Non-pigmented ciliary epithelial cell (primary cell): ENCODE measurements at places on chromosomes 13 and 19.

GRCh38 chr13:95367309-95367843, 66.1 kb upstream of the ABCC4 start:
- no peak for DNase-seq

- DNase-seq: no peak
Observed at GRCh38 chr19:5959260-5960004, 18.5 kb downstream of the RANBP3 start.

DNA sequence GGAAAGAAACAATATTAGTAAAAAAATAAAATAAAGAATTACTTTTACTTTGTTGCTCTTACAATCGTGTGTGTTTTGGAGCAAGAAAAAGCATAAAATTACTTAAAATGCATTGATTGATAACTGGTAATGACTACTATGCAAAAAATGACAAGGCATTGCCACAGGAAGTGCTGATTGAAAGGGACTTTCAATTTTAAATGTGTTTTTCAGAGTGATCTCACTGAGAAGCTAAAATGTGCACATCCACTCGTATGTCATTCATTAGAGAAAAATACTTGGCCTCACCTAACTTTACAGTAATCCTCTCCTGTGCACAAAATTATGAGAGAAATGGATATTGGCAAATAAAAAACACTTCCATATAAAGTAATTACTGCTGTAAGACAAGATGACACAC, 934.9 kb downstream of the SLITRK6 start:
- no peak for DNase-seq

DNA sequence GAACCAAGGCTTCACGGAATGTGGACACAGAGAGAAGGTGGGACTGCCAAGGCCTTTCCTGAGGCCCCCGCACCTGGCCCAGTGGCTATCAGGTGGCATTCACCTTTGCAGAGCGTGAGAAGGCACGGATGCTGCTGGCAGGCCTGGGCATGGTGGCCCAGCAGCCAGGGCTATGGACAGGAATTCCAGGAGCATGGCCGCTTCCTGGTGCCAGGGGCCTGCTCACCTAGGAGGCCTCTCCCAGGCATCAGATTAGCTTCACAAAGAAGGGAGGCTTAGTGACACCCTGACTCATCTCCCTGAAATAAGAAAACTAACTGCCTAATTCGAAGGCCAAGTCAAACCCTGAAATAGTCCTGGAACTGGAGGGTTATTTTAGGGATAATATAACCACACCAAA, 155.8 kb downstream of the TEX29 start:
- no peak for DNase-seq

DNA sequence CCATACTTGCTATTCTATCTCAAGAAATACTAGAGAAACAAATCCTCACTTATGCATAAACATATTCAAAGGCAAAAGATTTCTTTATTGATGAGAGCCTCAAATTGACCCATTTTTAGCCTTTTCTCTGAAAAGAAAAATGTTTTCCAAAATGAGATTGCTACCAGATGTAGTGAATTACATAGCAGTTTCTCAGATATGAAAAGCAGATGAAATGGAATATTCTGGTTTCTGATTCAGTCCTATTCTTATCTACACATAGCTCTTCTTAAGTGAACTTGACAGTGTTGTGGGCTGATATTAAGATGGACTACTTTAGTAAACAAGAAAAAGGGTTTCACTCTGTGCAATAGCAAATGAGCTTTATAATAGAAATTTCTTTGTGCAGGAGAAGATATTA, 183.5 kb downstream of the DNAJC15 start:
- DNase-seq: no peak

GRCh38 chr19:49613374-49613773, 22.4 kb downstream of the PRR12 start:
- no peak for DNase-seq

DNA sequence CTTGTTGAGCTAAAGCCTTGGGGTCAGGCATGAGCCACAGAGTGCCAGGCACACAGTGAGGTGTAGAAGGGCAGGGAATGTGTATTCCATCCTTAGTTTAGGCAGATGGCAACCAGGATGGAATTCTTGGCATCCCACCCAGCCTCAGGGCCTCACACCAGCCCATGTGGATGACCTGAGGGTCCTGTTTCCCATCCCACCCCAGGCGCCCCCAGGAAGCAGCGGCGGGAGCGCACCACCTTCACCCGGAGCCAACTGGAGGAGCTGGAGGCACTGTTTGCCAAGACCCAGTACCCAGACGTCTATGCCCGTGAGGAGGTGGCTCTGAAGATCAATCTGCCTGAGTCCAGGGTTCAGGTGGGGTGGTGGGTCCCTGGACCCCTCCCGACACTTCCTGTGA, 14.3 kb downstream of the CRX start:
- DNase-seq: no peak

DNA sequence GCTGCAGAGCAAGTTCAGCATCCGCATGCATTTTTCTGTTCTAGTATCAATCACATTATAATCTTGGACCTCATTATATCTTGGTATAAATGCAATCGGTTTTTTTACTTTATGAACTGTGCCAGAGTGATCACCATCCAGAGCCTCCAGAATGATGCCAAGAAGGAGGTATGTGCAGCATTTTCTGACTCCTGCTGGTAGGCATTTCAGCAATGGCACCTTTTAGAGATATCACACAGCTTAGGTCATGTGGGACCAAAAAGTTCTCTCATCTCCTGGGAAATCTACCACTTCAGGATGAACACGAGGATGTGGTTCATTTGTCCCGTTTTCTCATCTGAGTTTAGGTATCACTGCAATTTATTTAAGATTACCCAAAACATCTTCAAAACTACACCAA, 220.4 kb downstream of the VWA8 start:
- no peak for DNase-seq

GRCh38 chr13:42497798-42498197, 76.2 kb upstream of the TNFSF11 start:
- peak; percentile 85 for DNase-seq

DNA sequence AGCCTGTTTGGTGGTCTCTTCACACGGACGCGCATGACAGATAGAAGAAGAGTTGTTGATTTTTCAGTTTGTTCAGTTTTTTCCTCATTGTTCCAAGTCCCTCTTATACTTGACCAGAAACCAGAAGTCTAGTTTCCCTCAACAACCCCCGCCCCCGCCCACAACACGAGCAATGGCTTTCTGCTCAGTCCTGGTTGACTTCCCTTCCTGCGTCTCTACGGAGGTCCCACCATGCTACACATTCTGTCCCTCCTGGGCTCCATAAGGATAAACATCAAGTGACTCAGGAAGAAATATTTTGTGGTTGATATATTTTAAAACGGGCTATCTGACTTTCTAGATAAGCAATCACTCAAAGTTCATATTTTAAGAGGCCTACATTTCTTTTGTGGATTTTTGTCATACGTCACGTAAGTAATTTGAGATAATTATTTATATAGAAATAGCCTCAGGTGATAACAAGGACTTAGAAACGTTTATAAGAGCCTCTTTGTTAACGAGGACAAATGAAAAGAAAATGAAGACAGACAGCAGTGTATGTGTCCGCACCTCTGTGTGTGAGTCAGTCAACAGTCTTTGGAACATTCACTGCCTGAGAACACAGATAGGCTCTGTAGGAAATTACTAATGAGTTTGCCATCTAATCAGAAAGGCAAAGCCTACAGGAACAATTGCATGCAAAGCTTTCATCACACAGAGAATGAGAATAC, 214.4 kb downstream of the RAP2A start:
- peak; percentile 40 for DNase-seq
